ENCODE measurements at places on chromosomes 7 and 10.

GRCh38 chr10:3886641-3887251 is 101.7 kb upstream of the KLF6 start:
- DNase-seq = no peak

- no peak for DNase-seq
Measured at GRCh38 chr10:62919776-62920175, 103.6 kb upstream of the EGR2 start.

GRCh38 chr7:6422926-6423632 is 24.7 kb downstream of the DAGLB start:
- no peak for DNase-seq

GRCh38 chr10:77638321-77639101 is 903 bp upstream of the KCNMA1 start:
- no peak for DNase-seq

DNA sequence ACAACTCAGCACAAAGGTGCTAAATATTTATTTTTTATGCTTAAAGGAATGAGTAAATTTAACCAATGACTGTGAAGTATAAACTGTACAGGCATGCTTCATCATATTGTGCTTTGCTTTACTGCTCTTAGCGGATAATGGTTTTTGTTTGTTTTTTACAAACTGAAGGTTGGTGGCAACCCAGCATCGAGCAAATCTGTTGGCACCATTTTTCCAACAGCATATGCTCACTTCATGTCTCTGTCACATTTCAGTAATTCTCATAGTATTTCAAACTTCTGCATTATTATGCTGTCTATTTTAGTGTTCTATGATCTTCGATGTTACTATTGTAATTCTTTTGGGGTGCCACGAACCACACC is 22.8 kb downstream of the BRAF start:
- DNase-seq = no peak

DNA sequence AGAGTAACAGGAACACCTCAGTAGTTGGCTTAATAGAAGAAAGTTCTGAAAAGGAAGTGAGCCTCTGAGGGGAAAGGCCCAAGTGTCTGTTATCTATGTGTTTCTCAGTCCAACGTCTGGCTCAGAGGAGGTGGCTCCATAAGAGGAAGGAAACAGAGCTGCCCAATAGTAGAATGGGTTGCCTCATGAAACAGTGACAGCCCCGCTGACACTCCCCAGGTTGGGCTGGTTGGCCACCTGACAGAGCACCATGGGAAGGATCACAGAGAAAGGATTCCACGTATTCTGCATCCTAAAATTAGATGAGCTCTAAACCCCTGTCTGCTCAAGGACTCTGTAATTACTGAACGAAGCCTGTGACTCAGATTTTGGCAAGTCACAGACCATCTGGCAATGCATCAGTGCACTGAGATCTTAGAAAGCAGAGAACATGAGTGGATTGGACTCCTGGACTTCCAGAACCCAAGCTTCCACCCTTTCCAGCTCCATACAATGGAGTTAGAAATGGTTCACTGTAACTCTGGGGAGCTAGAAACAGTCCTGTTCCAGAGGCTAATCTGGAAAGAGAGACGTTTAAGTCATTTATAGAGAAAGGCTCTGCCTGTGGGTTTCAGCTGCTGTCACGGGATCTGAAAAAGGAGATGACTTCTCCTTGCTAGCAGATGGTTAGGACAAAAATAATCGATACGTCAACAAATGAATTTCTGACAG is 2.9 kb downstream of the PKD2L1 start:
- DNase-seq = no peak

DNA sequence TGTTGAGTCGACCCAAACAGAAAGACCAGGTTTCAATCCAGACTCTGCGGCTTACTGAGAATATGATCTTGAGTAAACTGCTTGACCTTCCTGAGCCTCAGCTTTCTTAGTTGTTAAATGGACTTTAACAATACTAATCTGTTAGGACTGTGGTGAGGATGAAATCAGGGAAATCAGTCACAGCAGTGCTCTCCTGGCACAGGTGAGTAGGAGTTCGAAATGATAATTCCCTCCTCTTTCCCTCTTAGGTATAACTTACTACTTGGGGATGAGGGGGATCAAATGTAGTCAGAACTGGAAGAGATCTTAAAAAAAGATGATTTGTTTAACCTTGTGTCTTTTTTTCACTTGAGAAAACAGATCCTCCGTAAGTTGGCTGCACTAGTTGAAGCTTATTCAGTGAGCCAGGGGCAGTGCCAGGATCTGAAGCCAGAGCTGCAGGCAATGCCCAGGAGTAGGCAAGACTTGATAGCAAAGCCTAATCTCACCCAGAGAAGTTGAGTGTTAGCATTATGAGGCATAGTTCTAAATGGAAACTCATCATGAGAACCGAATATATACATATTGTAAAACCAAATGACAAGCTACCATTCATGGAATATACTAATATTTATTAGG is 1.8 kb upstream of the MAGI2 start:
- DNase-seq = no peak

DNA sequence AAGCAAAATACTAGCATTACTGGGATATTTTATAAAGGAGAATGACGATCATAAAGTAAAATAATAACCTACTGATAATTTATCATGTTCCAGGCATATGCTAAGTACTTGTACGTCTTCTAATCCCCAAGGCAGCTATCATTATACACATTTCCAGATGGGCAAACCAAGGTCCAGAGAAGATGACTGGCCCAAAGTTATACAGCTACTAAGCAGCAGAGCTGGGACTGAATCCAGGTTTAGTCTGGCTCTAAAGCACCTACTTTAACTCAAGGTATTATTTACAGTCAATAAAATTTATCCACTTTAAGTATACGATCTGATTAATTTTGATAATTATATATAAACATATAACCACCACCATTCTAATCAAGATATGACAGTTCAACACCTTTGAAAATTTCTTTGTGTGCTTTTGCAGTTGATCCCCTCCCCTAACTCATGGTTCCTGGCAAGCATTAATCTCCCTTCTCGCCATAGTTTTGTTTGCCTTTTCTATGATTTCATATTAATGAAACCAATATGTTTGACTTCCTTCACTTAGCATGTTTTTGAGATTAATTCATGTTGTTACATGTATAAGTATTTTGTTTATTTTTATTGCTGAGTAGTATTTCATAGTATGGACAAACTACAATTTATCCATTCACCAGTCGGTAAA is 126.7 kb downstream of the CPEB3 start:
- DNase-seq = no peak

GRCh38 chr7:132723506-132724081 is 147.3 kb upstream of the PLXNA4 start:
- DNase-seq = no peak

DNA sequence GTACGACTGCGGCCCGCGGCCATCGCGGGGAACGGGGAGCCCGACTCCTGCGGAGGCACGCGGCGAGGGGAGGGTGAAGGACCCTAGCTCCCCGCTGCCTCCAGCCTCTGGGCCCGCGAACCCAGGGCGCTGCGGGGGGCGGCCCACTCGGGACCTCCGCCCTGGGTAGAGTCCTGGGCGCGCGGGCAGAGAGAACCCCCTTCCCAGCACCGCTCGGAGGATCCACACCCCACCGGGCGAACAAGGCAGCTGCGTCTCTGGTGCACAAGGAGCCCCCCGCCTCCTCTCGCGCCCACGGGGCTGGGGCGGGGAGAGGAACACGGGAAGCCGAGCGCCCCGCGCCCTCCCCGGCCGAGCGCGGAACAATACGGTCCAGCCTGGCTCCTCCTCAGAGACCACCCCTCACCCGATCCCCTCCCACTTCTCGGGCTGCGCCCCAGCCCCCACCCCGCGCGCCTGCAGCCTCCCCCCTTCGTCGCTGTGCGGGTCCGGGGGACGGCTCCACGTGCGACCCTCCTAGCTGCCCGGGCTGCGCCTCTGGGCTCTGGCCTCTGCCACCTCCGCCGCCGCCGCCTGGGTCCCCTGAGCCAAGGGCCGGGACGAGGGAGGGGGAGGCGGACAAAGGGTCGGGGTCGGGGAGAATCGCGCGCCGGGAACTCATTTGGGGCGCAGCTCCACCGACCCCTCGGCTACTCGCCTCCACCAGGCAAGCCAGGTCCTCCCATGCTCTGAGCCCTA is at the start of gene WDR86:
WDR86 (minus strand) TSS at position 372 of the 738 bp plus-strand sequence. CDS start 449 bp downstream, outside the sequence.
- DNase-seq = no peak

GRCh38 chr7:111517549-111517951 is 44.7 kb downstream of the IMMP2L start:
- no peak for DNase-seq

DNA sequence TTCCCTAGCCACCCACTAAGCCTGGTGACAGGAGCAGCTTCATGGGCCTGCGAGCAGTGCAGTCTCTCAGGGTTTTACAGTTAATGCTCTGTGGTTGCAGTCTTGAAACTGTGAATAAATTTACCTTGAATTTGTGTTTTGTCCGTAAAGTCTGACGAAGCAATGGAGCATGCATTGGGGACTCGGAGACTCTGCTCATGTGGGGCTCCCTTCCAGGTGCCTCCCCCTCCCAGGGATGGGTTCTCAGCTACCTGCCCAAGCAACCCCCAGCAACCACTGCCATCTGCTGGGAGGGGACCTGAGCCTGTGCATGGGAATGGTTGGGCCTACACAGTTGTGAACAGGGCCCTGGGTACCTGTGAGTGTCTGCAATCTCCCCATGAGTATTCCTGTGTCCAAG is 36.3 kb upstream of the IKZF1 start:
- no peak for DNase-seq

- no peak for DNase-seq
Measured at GRCh38 chr7:2812114-2812487, 32.0 kb downstream of the GNA12 start.

DNA sequence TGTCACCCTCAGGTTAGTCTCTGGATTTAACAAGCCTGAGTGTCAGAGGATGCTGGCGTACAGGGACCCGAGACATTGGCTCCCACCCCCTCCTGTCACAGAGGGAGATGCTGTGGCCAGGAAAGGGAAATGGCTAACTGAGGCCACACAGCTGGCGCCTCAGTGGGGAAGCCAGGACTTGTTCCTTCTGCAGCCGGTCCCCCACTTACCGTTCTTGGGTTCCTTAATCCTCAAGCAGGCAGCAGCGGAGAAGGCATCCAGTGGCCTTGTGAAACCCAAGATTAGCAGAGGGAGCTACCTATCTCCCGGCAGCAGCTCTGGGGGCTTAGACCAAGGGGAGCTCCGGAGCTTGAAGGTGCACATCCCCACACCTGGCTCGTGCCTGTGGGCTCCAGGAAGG is 65.4 kb downstream of the NEURL1 start:
- DNase-seq = no peak

DNA sequence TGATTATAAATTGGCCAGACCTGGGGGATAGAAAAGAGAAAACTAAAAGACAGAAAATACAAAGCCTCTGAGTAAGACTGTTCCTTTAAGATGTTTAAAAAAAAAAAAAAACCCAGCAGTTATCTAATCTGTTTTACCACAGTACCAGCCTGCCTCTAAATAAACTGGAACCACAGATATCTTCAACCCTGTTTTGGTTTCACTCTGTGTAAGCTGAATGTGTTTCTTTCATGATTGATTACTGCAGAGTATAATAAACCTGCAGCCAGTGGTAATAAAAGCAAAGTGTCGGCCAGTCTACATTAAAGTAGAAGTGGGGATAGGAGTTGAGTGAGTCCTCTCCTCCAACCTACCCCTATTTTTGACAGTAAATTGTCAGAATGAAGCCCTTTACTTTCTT is 40.6 kb downstream of the MGAM2 start:
- DNase-seq = no peak

- no peak for DNase-seq
Measured at GRCh38 chr10:33129141-33129995, 171.3 kb upstream of the ITGB1 start.

GRCh38 chr7:137449016-137449415 is 105.5 kb upstream of the PTN start:
- no peak for DNase-seq

DNA sequence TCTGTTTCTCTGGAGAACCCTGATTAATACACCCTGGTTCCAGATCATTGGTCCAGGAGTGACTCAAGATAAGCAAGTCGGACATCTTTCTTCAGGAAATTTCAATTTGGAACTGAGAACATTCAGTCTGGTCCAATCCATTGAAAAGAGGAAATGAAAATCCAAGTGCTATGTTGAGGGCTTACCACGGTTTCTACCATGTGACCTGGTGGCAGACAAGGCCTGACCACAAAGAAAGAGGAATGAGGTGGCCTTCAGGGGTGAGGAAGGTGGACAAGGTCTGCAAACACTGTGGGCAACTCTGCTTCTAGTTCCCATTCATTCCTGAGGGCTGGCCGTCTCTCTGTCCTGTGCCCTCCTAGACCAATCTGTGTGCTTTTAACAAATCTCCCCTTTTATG is 149.2 kb upstream of the GHITM start:
- DNase-seq = no peak

DNA sequence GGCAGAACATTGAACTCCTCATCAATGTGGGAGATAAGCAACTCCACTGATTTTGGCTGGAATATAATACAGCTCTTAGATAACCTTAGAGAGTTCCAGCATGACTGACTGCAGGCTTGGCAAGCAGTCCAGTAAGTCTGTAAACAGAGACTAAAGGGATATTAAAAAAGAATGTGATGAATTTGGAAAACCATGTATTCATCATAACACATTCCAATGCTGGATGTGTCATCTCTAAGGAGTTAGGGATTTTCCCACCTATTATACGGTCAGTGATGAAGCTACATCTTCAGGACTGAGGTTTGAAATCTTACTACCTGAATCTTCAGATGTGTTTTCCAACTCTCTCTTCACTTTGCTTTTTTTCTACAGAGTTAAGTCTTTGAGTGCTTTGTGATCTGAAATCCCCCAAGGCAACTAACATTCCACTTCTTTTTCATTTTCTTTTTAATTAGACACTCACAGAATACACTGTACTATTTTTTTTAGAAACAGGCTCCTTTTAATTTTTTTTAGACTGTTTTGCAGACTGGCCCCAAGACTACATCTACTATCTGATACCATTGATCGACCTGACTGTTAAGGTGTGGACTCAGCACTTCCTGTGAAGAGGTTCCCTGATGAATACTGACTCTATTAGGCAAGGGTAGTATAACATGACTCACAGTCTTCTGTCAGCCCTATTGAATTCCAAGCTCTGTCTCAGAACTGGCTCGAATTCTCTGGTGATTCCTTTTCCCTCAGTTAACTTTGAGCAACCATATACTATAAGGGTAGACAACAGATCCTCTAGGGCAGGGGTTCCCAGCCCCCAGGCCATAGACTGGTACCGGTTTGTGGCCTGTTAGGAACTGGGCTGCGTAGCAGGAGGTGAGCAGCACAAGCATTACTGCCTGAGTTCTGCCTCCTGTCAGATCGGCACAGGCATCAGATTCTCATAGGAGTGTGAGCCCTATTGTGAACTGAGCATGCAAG is 678.2 kb downstream of the GRM8 start:
- no peak for DNase-seq

- DNase-seq = no peak
Measured at GRCh38 chr7:74306730-74307469, 17.7 kb downstream of the CLIP2 start.

DNA sequence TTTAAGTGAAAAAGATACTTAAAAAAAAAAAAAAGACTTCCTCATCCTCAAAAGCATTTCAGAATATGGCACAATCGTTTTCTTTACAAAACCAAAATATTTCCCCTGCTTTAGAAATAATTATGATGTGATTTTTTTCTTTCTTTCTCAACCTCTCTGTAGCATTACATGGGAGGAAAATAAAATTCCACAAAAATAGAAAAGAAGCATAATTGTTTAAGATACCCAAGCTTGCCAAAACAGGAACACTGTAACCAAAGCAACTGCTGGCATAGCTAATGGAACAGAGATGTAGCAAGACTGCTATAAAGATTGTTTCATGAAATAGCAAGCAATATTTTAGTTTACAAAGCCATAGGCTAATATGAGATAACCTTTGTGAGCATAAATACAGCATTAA is 75.6 kb upstream of the GPR22 start:
- no peak for DNase-seq

GRCh38 chr10:77926566-77927401 is at the start of gene DLG5:
Gene DLG5, minus strand, starts transcription at chr10:77926755. Its CDS starts 235 bp downstream, at chr10:77926520.
- no peak for DNase-seq

GRCh38 chr7:36109013-36109627 is 43.9 kb upstream of the EEPD1 start:
- peak; percentile 60 for DNase-seq

Measured in NCI-H2029 treated with DMSO at 0.1 percent for 48 hours (cell line).